ENCODE measurements at places on chromosomes 3 and 15. TPM values are rescaled to one million over a fixed set of nuclear protein-coding genes. Genes with fewer than 3 reads are reported as not detected.

The CLDN18 gene
- not detected for total RNA-seq

The C2CD4B gene
- 2.0 TPM for total RNA-seq

The SAMD7 gene
- total RNA-seq: not detected

The GPR156 gene
- 3.1 TPM for total RNA-seq

The RTP4 gene
- total RNA-seq: 3.0 TPM

The CNTN4 gene
- 66.5 TPM for total RNA-seq

The NR2E3 gene
- total RNA-seq: 0.19 TPM

The TM6SF1 gene
- total RNA-seq: 6.9 TPM

The TRPM1 gene
- not detected for total RNA-seq

The LINGO1 gene
- 2.2 TPM for total RNA-seq

The TRANK1 gene
- 13.9 TPM for total RNA-seq

The SSUH2 gene
- 0.24 TPM for total RNA-seq

The XXYLT1 gene
- total RNA-seq: 11.3 TPM

The TRH gene
- total RNA-seq: 0.23 TPM

The CPA3 gene
- 16.1 TPM for total RNA-seq

The CISH gene
- 12.5 TPM for total RNA-seq

The CDHR4 gene
- total RNA-seq: 0.46 TPM

The LMCD1 gene
- 221 TPM for total RNA-seq

The SPATA12 gene
- total RNA-seq: not detected

The TMEM89 gene
- not detected for total RNA-seq

The KBTBD13 gene
- 0.57 TPM for total RNA-seq

The DLL4 gene
- total RNA-seq: 7.4 TPM

The POPDC2 gene
- total RNA-seq: 8.5 TPM

The DUOXA2 gene
- total RNA-seq: not detected

The THRB gene
- total RNA-seq: 25.0 TPM

Measured in posterior vena cava (tissue), 2 donors.